ENCODE measurements at places on chromosomes 7 and 10.

- no peak for DNase-seq
Measured at GRCh38 chr7:108203537-108203936, 73.4 kb upstream of the LAMB4 start.

GRCh38 chr10:49327036-49327813, 28.3 kb downstream of the C10orf71 start:
- DNase-seq: no peak

GRCh38 chr10:126016156-126016805, 119.9 kb downstream of the FANK1 start:
- peak; percentile 34 for DNase-seq

DNA sequence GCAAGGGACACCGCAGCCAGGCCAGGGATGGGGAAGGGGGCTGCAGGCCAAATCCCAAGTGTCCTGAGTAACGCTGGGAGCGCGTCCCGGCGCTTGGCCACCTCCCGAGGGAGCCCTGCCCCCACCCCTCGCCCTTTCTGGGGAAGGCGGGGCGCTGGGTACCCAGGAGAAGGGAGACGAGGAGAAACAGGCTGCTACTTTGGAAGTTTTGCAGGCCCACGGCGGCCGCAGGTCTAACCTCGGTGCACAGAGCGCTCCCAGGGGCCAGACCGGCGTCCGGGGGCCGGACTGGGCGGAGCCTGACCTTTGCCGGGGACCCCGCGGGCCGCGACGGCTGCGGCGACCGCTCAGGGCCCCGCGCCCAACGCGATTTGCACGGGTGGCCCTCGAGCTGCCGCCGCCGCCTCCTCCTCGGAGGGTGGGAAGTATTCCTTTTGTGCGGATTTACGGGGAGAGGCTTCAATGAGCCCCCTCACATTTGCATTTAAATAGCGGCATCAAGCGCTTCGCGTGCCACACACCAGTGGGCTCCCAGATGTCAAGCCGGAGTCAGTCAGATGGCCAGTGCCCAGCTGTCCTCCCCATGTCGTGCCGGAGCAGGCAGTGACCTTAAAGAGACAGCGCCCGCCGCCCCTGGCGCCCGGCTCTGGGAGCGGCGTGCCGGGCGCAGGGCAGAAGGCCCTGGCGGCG, 3.0 kb upstream of the EBF3 start:
- DNase-seq: no peak

- DNase-seq: no peak
Measured at GRCh38 chr7:1442355-1443124, 16.7 kb downstream of the MICALL2 start.

- no peak for DNase-seq
Measured at GRCh38 chr7:1331561-1332467, 99.1 kb downstream of the UNCX start.

- no peak for DNase-seq
Measured at GRCh38 chr7:77349141-77349540, 67.0 kb downstream of the GSAP start.

GRCh38 chr10:78657163-78657861, 411.5 kb upstream of the ZMIZ1 start:
- no peak for DNase-seq

DNA sequence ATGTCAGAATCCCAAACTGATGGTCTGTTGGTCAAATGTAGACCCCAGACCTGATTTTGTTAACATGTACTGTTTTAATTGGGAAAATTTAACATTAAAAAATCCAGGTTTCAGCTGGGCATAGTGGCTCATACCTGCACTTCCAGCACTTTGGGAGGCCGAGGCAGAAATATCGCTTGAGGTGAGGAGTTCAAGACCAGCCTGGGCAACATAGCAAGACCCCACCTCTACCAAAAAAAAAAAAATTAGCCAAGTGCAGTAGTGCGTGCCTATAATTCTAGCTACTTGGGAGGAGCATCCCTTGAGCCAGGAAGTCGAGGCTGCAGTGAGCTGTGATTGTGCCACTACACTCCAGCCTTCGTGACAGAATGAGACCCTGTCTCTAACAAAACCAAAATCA, 15.9 kb upstream of the CAMK2G start:
- DNase-seq: no peak

- DNase-seq: peak; percentile 42
Measured at GRCh38 chr10:122565766-122566206, 5.2 kb downstream of the DMBT1 start.

- DNase-seq: no peak
Measured at GRCh38 chr10:75228834-75229233, 6.9 kb downstream of the COMTD1 start.

DNA sequence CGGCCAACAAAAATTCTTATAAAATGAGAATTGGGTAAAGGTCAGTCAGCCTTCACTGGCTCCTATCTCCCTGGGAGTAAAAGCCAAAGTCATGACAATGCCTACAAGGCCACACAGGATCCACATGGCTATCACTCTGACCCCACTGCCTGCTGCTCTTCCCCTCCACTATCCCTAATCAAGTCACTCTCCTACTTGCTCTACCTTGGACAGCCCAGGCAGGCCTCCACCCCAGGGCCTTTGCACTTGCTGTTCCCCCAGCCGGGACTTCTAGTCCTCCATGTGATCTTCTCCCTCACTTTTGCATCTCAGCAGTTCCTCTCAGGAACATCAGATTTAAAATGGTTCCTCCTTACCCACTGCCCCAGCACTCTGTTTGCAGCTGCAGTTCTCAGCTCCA, 50.6 kb downstream of the PRR15 start:
- no peak for DNase-seq

GRCh38 chr7:40135317-40135610, 459 bp downstream of the SUGCT start:
- DNase-seq: no peak

- DNase-seq: no peak
Measured at GRCh38 chr7:24786306-24786705, 29.0 kb upstream of the GSDME start.

- no peak for DNase-seq
Measured at GRCh38 chr10:130816116-130816901, 495.2 kb downstream of the TCERG1L start.

GRCh38 chr7:148299350-148300276, 291.0 kb upstream of the C7orf33 start:
- no peak for DNase-seq

DNA sequence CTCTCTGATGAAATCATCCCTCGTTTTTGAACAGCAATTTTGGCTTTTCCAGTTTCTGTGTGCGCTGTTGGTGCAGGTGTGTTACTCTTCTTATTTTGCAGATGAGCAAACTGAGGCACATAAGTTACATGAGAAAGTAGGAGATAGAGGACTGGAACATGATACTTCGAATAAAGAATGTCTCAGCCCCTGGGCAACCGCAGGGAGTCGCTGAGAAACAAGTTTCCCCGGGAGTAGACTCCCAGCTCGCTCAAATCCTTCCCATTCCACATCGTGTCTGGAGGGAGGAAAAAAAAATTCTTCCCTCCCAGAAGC, 18.0 kb downstream of the MXI1 start:
- DNase-seq: no peak

- peak; percentile 56 for DNase-seq
Measured at GRCh38 chr7:151631570-151631952, 111.9 kb upstream of the RHEB start.

DNA sequence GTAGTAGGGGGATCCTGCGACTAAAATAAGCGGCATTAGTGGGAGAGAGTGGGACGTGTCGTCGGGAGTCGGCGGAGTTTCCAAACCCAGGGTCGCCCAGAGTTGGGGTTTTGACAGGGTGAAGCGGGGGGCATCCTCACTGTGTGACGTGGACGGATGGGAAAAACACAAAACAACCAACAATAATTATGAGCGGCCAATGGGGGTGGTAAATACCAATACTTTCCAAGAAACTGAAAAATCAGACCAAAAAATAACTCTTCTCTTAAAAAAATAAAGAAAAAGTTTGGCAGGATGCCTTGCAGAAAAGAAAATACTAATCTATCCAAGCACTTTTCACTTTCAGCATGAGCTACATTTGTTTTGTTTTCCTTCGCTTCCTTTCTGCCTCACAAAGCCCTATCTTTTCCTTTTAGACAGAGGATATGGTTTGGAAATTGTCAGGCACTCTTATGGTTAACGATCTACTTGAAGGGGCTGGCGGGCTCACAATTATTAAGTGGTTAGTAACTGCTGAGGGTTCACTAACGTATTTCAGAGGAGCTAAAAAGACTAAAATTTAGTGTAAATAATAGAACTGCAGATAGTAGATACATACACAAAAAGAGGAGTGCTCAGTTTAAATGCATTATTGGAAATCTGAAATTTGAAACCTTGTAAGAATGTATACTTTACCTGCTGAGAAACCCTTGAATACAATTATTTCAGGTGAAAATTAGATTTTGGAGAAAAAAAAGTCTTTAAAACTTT, 802 bp upstream of the CDK6 start:
- DNase-seq: peak; percentile 44

- DNase-seq: no peak
Measured at GRCh38 chr7:25360451-25360850, 132.2 kb upstream of the NPVF start.

DNA sequence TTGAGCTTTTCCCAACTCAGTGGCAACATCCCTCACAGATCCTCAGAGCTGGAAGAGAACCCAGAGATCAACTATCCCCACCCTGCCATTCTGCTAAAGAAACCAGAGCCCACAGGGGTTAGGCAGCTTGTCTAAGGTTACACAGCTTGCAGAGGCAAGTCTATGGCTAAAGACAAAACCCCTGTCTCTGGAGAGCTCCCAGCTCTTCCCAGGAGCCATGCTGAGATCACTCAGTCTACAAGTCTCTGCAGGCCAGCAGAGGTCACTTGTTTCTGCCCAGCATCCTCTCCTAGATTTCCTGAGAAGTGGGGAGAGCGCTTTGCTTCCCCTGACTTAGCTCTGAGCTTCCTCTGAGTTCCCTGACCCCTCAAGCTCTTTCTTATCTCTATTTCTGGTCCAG, 28.5 kb upstream of the LOXL4 start:
- DNase-seq: no peak

- DNase-seq: no peak
Measured at GRCh38 chr7:22579961-22580360, 80.0 kb upstream of the STEAP1B start.

GRCh38 chr10:117005026-117005526, at the start of gene SHTN1:
Gene SHTN1 (minus strand): TSS chr10:117005187. CDS start chr10:117005079, 108 bp downstream.
- DNase-seq: peak; percentile 67

DNA sequence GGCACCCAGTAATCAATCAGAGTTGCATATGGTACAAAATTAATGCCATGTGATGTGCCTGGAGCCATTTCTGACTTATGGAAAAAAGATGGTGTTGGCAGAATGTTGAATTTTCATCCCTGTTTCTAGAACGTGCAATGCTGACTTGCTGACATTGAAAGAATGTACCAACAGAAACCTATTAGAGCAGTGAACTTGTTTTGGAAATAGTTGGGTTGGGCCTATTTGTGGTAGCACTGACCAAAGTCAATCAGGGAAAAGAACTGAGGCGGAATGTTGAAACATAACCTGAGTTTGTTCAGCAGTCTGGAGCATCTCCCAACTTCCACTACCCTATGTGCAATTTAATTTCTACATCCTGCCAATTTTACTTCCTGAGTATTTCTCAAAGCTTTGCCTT, 11.7 kb upstream of the KIAA1217 start:
- DNase-seq: no peak

- DNase-seq: no peak
Measured at GRCh38 chr7:48360574-48360973, 189.3 kb downstream of the ABCA13 start.

DNA sequence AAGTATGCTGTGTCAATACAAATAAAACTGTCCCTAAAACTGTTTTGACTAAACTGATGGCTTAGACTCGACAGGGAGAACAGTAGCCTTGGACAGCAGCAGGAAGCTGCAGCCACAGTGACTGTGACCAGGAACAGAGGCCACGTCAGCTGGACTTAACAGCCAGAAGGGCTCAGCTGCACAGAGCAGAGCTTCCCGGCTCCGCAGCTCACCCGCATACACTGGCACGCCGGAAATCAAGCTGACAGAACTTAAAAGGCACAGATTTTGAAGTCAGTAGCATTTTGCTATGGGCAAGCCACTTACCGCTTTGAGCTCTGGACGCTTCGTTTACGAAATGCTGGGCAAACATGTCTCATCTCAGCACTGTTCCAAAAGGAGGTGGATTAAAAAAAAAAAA, 769.7 kb upstream of the AUTS2 start:
- DNase-seq: no peak

- DNase-seq: peak; percentile 70
Measured at GRCh38 chr10:93376372-93377293, 105.5 kb downstream of the MYOF start.

DNA sequence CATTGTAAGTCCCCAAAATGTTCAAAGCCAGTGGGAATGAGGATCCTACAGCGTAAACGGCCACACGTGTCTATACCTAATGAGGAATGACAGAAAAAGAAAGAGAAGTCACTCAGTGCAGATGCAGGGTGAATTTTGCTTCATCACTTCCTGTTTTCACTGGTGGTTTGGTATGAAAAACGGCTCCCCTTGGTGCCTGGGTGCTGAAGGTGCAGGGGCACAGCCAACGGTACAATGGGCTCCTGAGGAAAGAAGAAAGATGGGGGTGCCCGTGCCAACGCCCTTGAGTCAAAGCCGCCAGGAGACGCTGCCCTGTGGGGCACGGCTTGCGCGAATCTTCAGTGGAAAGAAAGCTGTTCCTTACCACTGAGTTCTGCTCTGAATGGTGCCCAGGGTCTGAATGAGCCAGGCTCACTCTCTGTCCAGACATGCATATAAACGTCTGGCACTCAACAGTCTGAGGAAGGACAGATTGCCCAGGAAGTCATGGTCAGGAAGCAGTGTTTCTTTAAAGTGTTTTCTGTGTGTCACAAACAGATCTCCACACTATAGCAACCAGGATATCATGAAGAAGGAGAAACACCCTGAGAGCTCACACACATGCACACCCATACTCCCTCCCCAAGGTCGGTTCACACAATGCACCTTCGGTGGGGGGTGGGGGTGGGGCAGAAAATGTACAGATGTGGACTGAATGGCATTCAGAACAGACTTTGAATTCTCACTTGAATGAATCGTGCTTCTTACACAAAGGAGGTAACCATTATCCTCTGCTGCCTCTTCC, 105.8 kb downstream of the ELMO1 start:
- DNase-seq: no peak

GRCh38 chr7:99001482-99002147, 123.3 kb downstream of the TRRAP start:
- peak; percentile 33 for DNase-seq

DNA sequence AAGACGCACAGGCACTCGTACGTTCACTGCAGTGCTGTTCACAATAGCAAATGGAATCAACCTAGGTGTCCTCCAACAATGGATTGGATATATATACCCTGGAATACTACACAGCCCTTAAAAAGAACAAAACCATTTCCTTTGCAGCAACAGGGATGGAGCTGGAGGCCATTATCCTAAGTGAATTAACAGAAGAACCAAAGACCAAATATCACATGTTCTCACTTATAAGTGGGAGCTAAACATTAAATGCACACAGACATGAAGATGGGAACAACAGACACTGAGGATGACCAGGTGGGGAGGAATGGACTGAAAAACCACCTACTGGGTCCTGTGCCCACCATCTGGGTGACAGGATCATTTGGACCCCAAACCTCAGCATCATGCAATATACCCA, 52.0 kb upstream of the EBF3 start:
- DNase-seq: no peak

Data from RCC 7860 (cell line).